EL (cell line): ENCODE measurements at places on chromosomes 3 and 15.

DNA sequence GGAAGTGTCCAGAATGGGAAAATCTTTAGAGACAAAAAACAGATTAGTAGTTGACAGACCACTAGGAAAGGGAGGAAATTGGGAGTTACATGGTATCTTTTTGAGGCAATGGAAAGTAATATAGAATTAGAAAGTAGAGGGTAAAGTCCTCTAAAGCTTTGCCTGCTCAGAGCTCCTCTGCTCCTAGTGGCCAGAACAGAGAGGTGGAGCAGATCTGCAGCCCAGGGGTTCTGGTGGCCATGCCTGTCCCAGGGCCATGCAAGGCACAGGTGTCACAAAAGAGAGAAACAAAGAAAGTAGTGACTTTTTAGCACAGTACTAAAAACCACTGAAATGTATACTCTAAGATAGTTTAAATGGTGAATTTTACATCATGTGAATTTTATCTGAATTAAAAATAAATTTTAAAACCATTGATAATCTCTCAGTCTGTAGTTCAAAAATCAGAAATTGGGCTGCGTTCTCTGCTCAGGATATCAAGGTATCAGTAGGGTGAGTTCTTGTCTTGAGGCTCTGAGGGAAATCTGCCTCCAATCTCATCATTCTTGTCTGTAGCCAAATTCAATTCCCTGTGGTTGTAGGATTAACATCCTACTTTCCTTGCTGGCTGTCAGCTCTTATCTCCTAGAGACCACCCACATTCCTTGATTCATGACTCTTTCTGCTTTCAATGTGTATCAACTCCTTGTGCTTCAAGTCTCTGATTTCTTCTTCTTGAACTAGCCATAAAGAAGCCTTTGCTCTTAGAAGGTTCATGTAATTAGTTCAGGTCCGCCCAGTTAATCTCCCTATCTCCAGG is 23.6 kb downstream of the PYGO1 start:
- no peak for DNase-seq

GRCh38 chr3:114939920-114940319 is 207.2 kb downstream of the ZBTB20 start:
- DNase-seq, result no peak

DNA sequence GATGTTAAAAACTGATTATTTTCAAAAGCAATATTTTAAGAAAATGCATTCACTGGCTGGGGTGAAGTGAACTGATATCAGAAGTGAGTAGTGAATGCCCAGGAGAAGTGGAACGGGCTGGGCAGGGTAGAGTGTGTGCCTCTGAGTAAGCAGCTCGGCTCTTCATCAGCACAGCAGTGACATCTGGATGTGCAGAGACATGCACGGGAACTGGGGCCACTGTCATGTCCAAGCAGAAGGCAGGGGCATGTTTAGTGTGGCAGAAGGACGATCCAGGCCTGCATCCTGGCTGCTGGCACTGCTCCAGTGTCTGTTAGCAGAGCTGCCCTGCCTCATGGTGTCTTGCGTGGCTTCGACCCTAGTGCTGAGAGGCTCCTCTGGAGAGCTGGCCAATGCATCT is 305.6 kb upstream of the LRRFIP2 start:
- no peak for DNase-seq

GRCh38 chr15:76669521-76670207 is 235.5 kb downstream of the SCAPER start:
- DNase-seq, result no peak

GRCh38 chr3:46538803-46539442 is 27.2 kb downstream of the LRRC2 start:
- peak; percentile 75 for DNase-seq

DNA sequence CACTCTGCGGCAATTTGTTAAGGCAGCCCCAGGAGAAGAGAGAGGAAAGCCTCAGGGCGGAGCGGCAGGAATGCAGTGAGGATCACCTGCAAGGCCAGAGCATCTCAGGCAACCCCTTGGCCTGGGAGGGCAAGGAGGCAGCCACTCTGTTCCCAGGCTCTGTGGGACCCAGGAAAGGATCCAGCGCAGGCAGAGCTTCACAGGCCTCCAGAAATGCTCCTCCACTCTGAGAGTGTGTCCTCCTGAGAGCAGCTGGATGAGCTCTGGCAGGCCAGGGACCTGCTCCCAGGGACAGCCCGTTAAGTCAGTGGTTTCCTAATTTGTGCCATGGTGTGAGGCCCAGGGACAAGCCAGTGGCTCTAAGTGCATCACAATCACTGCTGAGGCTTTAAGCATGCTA is 35.2 kb downstream of the RAB6B start:
- no peak for DNase-seq

GRCh38 chr3:120093119-120093910 is 932 bp downstream of the GSK3B start:
- DNase-seq, result peak; percentile 33

DNA sequence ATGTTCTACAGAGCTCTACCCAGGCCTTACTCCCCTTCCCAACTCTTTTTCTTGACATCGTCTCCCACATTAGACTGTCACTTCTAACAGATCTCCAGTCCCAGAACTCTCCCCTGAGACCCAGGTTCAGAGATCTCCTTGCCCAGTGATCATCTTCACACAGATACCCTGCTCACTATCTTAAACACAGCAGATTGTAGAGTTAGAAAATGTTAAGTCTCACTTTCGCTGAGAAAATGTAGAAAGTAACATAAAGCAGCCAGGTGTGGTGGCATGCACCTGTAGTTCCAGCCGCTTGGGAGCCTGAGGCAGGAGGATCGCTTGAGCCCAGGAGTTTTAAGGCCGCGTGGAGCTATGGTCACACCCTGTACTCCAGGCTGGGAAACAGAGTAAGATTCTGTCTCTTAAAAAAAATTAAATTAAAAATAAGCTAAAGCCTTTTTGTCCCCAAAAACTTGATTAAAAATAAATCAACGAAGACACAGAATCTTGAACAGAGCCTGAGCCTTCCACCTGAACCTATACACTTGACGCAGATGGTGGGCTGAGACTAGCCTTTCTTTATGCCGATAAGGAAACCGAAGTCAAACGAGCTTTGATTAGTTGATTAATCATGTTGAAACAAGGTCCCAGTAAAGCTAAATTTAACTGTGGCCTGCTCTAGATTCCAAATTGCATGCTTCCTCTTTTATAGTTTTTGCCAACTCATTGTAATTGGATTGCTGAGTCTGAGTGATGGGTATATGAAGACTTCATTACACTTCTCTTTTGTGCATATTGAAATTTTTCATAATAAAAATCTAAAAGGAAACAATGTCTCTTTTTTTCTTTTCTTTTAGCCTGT is 31.3 kb upstream of the BLM start:
- DNase-seq, result no peak

- DNase-seq, result peak; percentile 39
Observed at GRCh38 chr3:179149406-179149867, 1.3 kb downstream of the PIK3CA start.

DNA sequence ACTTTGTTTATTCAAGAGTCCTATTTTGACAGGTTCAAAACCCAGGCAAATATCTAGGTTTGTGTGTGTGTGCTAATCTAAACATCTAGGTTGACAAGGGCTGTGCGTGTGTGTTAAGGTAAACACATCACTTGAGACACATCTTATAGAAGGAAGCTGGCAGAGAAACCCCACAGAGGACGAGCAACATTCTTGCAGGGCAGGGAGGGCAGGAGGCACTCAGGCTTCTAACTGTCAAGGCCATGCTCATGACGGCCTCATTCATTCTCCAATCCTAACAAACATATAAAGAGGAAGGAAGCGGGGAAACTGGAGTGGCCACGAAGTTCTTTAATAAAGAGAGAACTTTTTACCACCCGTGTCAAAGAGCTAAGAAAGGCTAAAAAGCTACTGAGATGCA is 43.4 kb downstream of the SLCO2A1 start:
- no peak for DNase-seq

DNA sequence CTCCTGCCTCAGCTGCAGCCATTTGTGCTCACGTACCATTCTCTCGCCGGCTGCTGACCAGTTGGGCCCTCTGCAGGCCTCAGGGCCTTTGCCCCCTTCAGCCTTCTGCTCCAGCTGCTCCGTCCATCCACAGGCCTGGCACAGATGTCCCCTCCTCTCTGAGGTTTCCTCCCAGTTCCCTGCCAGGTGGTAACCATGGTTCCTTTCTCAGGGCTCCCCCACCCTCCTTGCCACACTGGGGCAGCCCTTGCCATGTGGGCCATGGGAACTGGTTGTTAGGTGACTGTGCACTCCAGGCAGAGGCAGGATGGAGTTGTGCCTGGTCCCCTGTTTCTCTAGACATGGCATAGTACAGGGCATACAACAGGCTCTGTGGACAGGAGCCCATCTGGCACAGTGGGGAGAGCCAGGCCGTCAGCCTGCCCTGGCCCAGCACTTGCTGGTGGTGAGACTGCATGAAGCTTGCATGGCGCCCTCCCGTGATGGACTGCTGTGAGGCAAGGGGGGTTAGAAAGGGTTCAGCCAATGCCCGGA is 148.9 kb downstream of the DNAJB8 start:
- no peak for DNase-seq

- DNase-seq, result no peak
Observed at GRCh38 chr3:178504128-178504527, 32.1 kb upstream of the KCNMB2 start.

- no peak for DNase-seq
Observed at GRCh38 chr3:114428044-114428595, 134.3 kb downstream of the TIGIT start.

DNA sequence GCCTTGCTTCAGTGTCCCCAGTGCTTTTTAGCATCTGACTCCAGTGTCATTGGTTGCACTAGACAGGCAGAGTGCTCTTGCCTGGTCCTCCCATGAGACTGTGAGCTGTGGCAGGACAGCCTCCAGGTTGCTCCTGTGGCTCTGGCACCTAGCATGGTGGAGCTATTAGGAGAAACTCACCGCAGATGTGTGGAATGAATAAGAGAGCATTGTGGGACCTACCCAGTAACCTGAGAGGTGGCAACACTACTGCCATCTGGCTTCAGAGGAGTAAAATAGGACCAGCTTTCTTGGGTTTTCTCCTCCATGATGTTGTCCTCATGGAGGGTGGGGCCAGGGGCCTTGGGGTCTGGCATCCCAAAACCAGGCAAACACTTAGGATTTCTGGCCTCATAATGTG is 183.6 kb downstream of the EPHB1 start:
- DNase-seq, result no peak

- DNase-seq, result no peak
Observed at GRCh38 chr3:126098391-126098858, 14.5 kb upstream of the SLC41A3 start.

GRCh38 chr3:4642611-4643010 is 149.5 kb downstream of the ITPR1 start:
- no peak for DNase-seq

DNA sequence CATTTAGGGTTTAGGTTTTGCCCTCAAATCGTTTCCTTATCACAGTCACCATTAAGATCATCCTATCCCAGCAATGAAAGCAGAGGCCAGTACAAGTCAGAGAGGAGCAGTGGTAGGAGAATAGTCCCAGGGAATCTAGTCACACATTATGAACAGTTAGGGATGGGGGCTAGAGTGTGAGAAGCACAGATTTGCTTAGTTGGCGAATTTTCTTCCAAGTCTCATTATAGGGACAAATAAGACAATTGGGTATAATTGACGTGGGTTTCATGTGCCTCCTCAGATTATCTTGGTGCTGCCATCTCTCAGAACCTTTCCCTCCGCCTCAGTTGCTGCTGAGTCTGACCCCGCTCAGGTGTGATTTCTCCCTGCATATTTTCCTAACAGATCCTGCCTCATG is 407.1 kb downstream of the SQOR start:
- DNase-seq, result no peak

DNA sequence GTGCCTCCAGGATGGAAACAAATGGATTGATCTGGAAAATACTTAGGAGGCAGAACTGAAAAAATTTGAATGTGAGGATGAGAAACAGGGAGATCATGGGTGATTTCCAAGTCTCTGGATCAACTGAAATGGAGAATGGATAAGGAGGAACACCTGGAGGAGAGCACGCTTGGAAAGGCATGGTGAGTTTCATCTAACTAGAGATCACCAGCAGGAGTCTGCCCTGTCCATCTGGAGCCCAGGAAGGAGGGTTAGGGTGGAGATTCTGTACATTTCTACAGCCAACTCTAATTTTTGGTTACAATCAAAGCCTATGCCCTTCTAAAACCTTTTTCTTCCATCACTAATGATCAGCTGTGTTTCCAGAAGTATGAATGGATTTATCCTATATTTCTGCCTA is 995.9 kb upstream of the CFAP20DC start:
- DNase-seq, result no peak

- no peak for DNase-seq
Observed at GRCh38 chr15:64503640-64504039, 43.3 kb downstream of the ZNF609 start.

- peak; percentile 27 for DNase-seq
Observed at GRCh38 chr15:95698951-95699350, 631.5 kb upstream of the NR2F2 start.

GRCh38 chr15:63708126-63708772 is 111.1 kb downstream of the FBXL22 start:
- no peak for DNase-seq

DNA sequence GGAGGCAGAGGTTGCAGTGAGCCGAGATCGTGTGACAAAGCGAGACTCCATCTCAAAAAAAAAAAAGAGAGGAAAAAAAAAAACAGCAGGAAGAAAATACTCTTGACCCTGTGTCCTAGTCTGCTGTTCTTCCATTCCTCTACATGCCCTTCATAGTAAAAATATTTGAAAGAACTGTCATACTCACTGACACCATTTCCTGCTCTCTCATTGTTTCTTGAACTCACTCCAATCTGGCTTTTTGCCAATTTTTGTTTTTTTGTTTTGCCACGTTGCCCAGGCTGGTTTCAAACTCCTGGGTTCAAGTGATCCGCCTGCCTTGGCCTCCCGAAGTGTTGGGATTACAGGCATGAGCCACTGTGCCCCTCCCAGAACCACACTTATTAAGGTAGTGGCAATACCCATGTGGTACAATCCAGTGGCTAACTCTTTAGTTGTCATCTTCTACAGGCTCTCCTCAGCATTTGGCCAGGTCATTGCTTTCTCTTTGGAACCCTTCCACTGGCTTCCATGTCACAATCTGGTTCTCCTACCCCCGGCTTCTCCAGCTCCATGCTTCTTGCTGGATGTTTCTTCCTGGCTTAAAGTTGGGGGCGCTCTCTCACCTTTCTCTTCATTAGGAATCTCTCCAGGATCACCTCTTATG is 238.2 kb upstream of the C2CD4B start:
- peak; percentile 83 for DNase-seq

DNA sequence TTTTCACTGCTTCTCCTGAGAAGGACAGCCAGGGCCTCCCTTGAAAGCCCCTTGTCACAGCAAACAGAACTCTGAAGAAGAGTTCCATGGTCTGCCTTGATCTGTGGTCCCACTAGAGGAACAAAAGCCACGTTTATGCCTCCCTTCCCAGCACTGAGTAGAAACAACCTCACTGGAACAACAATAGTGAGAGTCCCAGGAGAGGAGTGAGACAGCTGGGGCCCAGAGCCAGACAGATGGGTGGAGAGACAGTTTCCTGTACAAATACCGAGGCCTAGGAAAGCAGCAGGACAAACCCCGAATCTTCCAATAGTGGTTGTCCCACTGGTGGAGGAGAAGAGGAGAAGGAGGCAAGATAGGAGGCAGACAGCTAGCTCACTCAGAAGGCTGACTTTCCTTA is 106.1 kb downstream of the WDR76 start:
- DNase-seq, result no peak

- no peak for DNase-seq
Observed at GRCh38 chr3:13767896-13768295, 112.0 kb downstream of the WNT7A start.
